ENCODE measurements at places on chromosomes 11 and 22.

DNA sequence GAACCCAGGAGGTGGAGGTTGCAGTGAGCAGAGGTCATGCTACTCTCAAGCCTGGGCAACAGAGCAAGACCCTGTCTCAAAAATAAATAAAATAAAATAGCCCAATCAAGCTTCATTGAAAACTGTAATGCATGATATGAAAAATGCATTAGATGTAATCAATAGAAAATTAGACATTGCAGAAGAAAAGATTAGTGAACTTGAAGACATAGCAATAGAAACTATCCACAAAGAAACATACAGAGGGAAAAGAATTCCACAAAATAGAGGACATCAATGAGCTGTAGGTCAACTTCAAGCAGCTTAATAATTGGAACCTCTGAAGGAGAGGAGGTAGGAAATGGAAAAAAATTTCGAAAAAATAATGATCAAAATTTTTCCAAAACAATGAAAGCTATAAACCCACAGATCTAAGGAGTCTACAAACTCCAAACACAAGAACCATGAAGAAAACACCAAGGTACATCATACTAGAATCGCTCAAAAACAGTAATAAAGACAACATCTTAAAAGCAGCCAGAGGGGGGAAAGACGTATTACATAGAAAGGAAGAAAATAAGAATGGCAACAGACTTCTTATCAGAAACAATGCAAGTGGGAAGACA, 104.2 kb downstream of the WNT7B start:
- no peak for DNase-seq

- no peak for DNase-seq
These were observed 1062.8 kb downstream of the DLG2 start for GRCh38 chr11:84564180-84564866.

- DNase-seq = no peak
These were observed 33.2 kb downstream of the PPP2R1B start for GRCh38 chr11:111733016-111733415.

DNA sequence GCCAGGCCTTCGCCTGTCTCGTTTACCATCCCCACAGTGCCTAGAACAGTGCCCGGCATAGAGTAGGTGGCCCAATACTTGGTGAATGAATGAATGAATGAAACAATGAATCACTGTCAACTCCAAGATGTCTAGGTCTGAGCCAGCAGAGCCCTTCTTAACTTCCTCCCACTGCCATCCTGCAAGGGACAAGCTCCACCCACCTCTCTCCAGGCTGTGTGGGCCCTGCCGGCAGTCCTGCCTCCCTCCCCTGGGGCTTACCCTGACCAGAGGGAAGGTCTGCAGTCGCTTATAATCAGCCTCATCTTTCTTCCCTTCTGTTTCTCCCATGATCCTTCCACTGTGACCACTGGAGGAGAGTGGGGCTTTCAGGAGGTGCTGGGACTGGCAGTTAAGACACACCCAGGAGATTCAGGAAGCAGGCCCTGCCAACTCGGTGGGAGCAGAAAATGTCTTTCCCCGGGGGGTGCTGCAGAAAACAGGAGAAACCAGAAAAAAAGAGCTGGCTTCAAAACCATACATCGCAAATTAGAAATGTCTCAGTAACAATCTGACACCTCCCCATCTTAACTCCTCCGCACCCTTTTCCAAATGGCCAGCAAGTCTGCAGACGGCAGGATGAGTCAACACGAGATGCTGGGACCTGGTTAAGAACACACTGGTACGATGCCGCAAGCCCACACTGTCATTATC, 11.4 kb downstream of the DNAL4 start:
- DNase-seq = no peak

GRCh38 chr22:42962295-42963230, 52.4 kb downstream of the PACSIN2 start:
- DNase-seq = no peak

DNA sequence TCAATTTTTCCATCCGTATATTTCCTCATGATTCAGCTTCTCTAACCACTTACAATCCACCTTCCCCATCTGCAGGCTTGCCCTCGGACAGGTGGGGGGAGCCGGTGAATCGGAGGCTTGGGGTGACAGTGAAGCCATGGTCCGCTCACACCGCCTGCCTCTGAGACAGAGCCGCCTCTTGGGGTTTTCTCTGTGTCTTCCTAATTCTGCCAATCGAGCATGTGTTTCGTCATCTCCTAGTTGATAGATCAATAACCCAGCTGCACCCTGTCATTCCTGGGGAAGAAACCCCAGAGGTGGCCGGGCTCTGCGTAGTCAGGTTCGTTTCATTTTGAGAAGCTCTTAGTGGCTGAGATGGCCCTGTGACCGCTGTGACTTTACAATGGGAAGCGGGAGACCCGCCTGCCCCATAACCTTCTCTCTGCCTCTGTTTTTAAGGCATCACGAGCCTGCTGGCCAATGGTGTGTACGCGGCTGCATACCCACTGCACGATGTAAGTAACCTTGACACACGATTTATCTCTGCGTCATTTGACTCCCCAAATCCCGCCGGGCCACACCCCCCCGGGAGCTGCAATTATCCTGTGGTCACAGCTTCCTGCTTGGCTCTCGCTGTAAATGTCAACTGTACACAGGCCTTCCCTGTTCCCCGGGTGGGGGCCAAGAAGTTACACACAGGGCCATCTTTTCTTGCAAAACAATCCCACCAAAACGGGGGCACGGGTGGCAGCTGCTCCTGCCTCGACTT, 33.3 kb downstream of the ANO1 start:
- DNase-seq = no peak

DNA sequence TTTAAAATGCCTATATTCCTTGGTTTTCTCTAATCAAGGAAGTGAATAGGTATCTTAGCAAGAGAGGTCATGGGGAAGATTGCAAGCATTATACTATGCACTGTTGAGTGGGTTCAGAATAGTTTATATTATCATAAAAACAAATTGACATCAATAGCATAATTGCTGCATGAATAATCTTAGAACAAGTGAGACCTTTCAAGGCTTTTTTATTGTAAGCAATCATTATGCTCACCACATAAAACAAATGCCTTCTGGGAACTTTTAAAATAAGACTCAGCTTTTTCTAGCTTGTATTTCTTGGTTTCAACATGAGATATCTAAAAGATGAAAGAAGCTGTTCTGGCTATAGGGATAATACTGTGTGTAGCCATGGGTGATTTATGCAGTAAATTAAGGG, 135.6 kb upstream of the ZC3H12C start:
- no peak for DNase-seq

All from activated naive CD4-positive, alpha-beta T cell (primary cell).